ENCODE measurements at places on chromosomes 6 and 20. TPM values are rescaled to one million over a fixed set of nuclear protein-coding genes. Genes with fewer than 3 reads are reported as not detected.

NHLRC1 gene
- polyA plus RNA-seq = 2.6 TPM

KIF13A gene
- polyA plus RNA-seq = 50.4 TPM

C20orf144 gene
- 0.39 TPM for polyA plus RNA-seq

PPP1R14C gene
- polyA plus RNA-seq = 11.4 TPM

DNA sequence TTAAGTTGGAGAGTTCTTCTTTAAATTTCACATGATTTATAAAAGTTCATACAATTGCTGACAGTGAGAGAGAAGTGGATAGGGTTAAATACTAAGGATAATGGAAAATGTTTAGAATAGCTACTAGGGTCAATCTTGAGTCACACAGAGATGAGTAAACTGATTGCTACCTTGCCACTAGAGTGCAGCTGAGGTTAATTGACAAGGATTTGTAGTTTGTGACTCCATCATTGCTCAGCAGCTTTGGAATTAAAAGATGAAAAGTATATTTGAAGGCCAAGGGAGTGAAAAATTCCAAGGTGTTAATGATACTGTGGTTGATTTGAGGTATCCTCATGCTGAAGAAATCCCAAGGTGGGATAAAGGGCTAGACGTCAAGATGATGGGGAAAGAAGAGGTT, 524.0 kb downstream of the UTRN start:
- DNase-seq = no peak

GRCh38 chr20:1667502-1668085, 10.0 kb upstream of the SIRPG start:
- DNase-seq = no peak

GRCh38 chr6:14388371-14388770, 270.8 kb downstream of the CD83 start:
- no peak for DNase-seq

DNA sequence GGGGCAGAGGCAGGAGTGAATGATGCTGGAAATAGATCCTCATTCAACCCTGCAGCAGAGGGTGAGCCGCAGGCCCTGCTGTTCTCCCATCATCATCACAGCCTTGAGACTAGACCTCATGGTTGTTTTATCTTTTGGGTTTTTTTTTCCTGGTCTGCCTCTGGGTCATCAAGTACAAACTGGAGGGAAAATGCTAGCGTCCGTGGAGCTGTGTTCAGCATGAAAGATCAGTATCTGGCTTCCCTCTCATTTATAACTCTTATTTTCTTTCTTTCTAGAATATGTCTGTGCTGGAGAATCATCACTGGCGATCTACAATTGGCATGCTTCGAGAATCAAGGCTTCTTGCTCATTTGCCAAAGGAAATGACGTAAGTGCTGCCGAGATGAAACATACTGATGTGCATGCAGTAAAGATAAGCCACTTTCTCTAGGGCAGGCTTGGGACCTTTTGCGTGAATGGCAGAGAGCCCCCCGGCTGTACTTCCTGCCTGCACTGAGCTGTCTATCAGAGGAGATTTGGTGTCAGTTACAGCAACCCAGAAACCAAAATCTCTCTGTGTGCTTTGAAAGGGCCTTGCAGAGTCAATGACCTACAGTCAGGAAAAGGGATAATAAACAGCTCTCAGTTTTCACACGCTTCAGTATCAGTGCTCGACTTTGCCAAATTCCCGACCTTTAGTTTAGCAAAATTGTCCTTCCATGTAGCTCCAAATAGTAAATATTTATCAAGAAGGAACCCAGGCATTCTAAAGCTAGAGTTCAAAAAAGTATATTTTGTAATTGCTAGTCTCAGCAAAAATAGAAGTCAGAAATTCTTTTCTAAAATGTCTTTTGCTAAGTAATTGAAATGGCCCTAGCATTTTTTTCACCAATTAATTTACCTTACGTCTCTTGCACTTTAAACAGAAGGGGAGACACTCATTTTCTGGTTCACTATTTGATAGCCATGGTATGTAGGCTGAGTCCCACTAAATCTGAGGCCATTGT, 76.3 kb downstream of the MTFR2 start:
- DNase-seq = peak; percentile 85

GRCh38 chr6:152004896-152005295, 197.4 kb downstream of the ESR1 start:
- DNase-seq = no peak

- DNase-seq = no peak
Measured at GRCh38 chr6:127952831-127953230, 52.0 kb upstream of the THEMIS start.
